ENCODE measurements at places on chromosomes 1 and 21. TPM values are rescaled to one million over a fixed set of nuclear protein-coding genes. Genes with fewer than 3 reads are reported as not detected.

Gene CELA2B
- total RNA-seq, result not detected

Gene PCBP3
- 4.0 TPM for total RNA-seq

Gene COA6
- 27.1 TPM for total RNA-seq

Gene LMOD1
- total RNA-seq, result 20.8 TPM

Gene ERICH3
- 3.5 TPM for total RNA-seq

Gene TRIM45
- 5.1 TPM for total RNA-seq

Gene VAV3
- 7.3 TPM for total RNA-seq

Gene TEX38
- not detected for total RNA-seq

Gene EFNA4
- 8.6 TPM for total RNA-seq
